HFFc6 (cell line): ENCODE measurements at places on chromosomes 11 and 22. TPM values are rescaled to one million over a fixed set of nuclear protein-coding genes. Genes with fewer than 3 reads are reported as not detected.

The ARHGAP32 gene
- 6.5 to 8.7 TPM (median 7.2 TPM) in 3 replicates for total RNA-seq

DNA sequence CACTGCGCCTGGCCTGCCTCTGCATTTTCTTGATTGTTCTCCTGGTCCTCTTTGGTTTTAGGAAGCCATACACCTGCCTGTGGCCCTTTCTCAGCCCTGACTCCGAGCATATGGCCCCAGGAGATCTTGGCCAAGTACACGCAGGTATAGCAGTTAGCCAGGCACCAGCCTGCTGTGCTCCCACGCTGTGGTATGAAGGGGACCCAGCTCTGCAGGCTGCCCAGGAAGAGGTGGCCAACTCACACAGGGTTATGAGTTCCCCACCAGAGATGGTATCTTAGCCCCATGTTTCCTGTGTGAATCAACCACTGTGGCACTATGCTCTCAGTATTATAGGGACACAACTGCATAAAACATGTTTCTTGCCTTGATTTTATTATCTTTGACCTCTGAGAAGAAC is 31.1 kb downstream of the SGSM3 start:
- H3K4me1 ChIP-seq, result peaks cover 20% of the 10 kb centered on the region
- H3K4me3 ChIP-seq, result no peak overlapping the region
- H3K27ac ChIP-seq, result peak overlapping the region; percentile 16; the same call in 1 of the 2 replicates
- DNase-seq, result no peak

- peaks cover 3% of the 10 kb centered on the region; the same call in 1 of the 2 replicates for H3K27me3 ChIP-seq
- H3K27ac ChIP-seq, result no peak overlapping the region
- peaks cover 5% of the 10 kb centered on the region; the same call in 1 of the 2 replicates for H3K36me3 ChIP-seq
- no peak for DNase-seq
Measured at GRCh38 chr11:133228471-133229329, 303.6 kb downstream of the OPCML start.

DNA sequence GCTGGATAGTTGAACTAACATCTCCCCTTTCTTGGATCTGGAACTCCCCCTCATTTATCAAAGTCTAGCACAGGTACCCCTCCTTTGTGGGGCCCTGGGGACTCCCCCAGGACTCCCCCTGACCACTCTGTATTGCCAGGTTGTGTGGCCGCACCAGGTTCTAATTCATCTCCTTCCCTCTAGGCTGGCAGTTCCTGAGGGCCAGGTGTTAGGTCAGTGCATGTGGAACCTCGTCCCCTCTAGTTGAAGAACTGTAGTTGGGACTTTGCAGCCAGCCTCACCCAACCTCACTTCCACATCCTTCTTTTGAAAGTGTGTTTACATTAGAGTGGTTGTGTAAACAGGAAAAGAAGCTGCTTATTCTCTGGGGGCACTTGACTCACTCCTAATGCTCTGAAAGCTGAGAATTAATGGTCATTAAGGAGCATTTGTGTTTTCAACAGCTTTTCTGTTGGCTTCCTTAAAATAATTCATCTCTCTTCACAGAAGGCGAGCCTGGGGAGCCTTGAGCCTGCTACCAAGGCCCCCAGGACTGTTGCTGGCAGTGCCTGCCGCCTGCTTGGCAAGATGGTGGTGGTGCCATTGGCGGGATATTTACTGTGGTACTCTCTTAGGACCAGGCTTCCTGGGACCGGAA is 11.8 kb downstream of the UPB1 start:
- peaks cover 15% of the 10 kb centered on the region for H3K27me3 ChIP-seq
- no peak overlapping the region for H3K4me3 ChIP-seq
- H3K36me3 ChIP-seq, result no peaks in the 10 kb centered on the region
- H3K27ac ChIP-seq, result no peak overlapping the region

DNA sequence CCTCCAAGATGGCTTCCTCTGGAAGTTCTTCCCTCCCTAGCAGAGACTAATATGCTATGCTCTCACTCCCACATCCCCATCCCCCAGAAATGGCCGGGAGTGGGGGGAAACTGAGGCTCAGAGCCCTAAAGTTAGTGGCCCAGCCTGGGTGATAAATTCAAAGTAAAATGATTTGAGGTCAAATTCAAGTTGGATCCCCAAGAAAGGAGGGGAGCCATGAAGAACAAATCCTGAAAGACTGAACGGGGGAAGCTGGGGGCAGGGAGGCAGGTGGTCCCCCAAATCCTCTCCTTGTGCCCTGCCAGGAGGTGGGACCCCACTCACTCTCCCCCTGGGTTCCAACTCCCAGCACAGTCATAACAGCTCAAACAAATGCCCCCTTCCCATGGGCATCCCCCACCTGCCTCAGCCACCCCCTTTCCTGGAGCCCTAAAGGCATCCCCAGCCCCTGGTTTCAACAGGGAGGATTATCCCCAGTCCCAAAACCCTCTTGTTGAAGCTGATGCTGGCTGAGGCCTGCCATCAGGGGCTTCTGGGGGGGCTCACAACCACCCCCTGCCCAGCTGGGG is 1.1 kb downstream of the CBX6 start:
- peaks cover 22% of the 10 kb centered on the region for H3K27me3 ChIP-seq
- no peaks in the 10 kb centered on the region; the same call in 1 of the 2 replicates for H3K36me3 ChIP-seq

- H3K27ac ChIP-seq, result no peak overlapping the region
- no peaks in the 10 kb centered on the region for H3K4me1 ChIP-seq
- no peaks in the 10 kb centered on the region for H3K36me3 ChIP-seq
- H3K27me3 ChIP-seq, result no peaks in the 10 kb centered on the region
Measured at GRCh38 chr11:90855531-90855930, 632.7 kb upstream of the CHORDC1 start.

DNA sequence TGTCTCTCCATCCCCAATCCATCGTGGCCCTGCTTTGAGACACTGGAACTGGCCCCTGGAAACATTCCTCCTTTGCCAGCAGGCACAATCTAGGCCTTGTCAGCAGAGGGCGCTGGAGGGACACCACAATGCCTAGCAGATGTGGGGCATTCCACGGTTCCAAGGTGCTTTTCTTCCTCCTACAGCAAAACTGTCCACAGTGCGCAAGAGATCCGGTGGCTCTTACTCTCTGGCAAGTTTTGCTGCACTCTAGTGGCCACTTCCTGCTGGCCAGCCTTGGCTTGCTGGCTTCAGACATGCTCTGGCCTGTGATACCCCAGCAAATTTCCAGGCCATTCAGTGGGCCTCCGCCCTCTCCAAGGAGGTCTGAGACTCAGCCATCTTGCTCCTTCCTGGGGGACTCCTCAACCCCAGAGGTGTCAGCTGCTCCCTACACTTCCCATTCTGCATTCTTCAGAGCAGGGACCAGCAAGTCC is 17.1 kb upstream of the RBM4B start:
- peaks cover 19% of the 10 kb centered on the region for H3K27me3 ChIP-seq
- H3K36me3 ChIP-seq, result peaks cover 4% of the 10 kb centered on the region
- no peaks in the 10 kb centered on the region for H3K4me1 ChIP-seq

The TMEM80 gene
- total RNA-seq, result 19.9 to 24.8 TPM (median 23.6 TPM) in 3 replicates

DNA sequence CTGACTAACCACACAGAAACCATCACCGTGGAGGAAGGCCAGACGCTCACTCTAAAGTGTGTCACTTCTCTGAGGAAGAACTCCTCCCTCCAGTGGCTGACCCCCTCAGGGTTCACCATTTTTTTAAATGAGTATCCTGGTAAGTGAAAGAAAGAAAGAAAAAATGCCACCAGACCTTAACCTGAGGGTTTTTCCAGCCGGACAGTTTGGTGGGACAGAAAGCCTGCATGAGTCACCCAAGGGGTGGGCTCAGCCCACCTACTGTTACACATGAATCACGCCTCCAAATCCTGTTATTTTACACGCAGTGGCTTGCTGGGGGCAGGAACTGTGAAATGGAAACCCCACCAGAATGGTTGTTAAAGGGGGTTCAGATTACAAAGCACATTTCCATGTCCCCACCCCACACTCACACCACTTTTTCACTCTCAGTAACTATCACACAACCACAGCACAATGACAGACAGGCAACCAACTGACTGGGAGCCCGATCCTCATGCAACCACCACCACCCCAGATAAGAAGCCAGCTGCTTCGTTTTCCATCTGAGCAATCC is 11.9 kb downstream of the CRTAM start:
- H3K4me3 ChIP-seq, result peak overlapping the region; percentile 18
- H3K27me3 ChIP-seq, result peaks cover 2% of the 10 kb centered on the region
- H3K4me1 ChIP-seq, result peaks cover 32% of the 10 kb centered on the region
- H3K36me3 ChIP-seq, result no peaks in the 10 kb centered on the region
- peak overlapping the region; percentile 66 for H3K27ac ChIP-seq

The ISX gene
- not detected in 3 replicates for total RNA-seq

GRCh38 chr11:83971063-83971462 is 684.9 kb upstream of the CCDC90B start:
- H3K27me3 ChIP-seq, result no peaks in the 10 kb centered on the region
- no peak overlapping the region for H3K4me3 ChIP-seq
- H3K36me3 ChIP-seq, result no peaks in the 10 kb centered on the region
- H3K27ac ChIP-seq, result no peak overlapping the region

The EIF3L gene
- total RNA-seq, result 316 to 351 TPM (median 343 TPM) in 3 replicates

DNA sequence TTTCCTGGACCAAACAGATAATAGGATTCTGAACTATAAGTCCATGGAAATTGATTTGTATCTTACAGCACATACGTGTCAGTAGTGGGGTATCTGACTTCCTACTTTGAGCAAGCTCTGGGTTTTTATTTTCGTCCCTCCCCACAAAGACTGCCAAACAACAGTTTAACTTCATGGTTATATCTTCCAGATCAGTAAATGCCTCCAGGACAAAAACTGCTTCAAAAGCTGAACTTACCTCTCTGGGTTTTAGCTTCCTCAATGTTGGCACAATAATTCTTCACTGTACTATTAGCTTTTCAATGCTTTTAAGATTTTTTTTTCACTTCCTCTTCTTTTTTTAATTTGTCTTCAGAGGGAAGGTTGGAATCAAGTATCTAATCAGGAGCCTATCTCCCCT is 4.2 kb upstream of the DPF2 start:
- H3K27ac ChIP-seq, result peak overlapping the region; percentile 77
- H3K36me3 ChIP-seq, result peaks cover 5% of the 10 kb centered on the region; the same call in 1 of the 2 replicates
- no peak for DNase-seq
- H3K4me3 ChIP-seq, result peak overlapping the region; percentile 60

The GAS2 gene
- 0.36 to 0.64 TPM (median 0.46 TPM) in 3 replicates for total RNA-seq

- no peaks in the 10 kb centered on the region for H3K36me3 ChIP-seq
- no peak overlapping the region for H3K4me3 ChIP-seq
- H3K4me1 ChIP-seq, result no peaks in the 10 kb centered on the region
- H3K27me3 ChIP-seq, result no peaks in the 10 kb centered on the region; the same call in 1 of the 2 replicates
Measured at GRCh38 chr22:46366801-46367706, 31.5 kb downstream of the TRMU start.

GRCh38 chr11:12765428-12765827 is 91.2 kb downstream of the TEAD1 start:
- DNase-seq, result no peak
- no peak overlapping the region; the same call in 1 of the 2 replicates for H3K27ac ChIP-seq
- H3K36me3 ChIP-seq, result peaks cover 40% of the 10 kb centered on the region

GRCh38 chr11:129935723-129936122 is 40.3 kb upstream of the NFRKB start:
- H3K27ac ChIP-seq, result no peak overlapping the region
- no peaks in the 10 kb centered on the region for H3K27me3 ChIP-seq
- no peak overlapping the region for H3K4me3 ChIP-seq
- no peak for DNase-seq
- no peaks in the 10 kb centered on the region; the same call in 1 of the 2 replicates for H3K4me1 ChIP-seq

The CLDN5 gene
- total RNA-seq, result 0.21 TPM in 1 of 3 replicates, not detected in the others

GRCh38 chr11:8705146-8705545 is 22.6 kb downstream of the RPL27A start:
- H3K27ac ChIP-seq, result no peak overlapping the region
- peaks cover 4% of the 10 kb centered on the region for H3K27me3 ChIP-seq
- DNase-seq, result no peak
- peaks cover 34% of the 10 kb centered on the region for H3K36me3 ChIP-seq
- no peak overlapping the region for H3K4me3 ChIP-seq

The KMT5B gene
- 19.0 to 22.0 TPM (median 21.0 TPM) in 3 replicates for total RNA-seq

The MIOX gene
- total RNA-seq, result not detected in 3 replicates

- H3K27me3 ChIP-seq, result peaks cover 5% of the 10 kb centered on the region
- H3K36me3 ChIP-seq, result no peaks in the 10 kb centered on the region
- no peak for DNase-seq
- no peaks in the 10 kb centered on the region for H3K4me1 ChIP-seq
- no peak overlapping the region for H3K27ac ChIP-seq
Measured at GRCh38 chr11:121008551-121008950, 15.4 kb upstream of the TBCEL start.

DNA sequence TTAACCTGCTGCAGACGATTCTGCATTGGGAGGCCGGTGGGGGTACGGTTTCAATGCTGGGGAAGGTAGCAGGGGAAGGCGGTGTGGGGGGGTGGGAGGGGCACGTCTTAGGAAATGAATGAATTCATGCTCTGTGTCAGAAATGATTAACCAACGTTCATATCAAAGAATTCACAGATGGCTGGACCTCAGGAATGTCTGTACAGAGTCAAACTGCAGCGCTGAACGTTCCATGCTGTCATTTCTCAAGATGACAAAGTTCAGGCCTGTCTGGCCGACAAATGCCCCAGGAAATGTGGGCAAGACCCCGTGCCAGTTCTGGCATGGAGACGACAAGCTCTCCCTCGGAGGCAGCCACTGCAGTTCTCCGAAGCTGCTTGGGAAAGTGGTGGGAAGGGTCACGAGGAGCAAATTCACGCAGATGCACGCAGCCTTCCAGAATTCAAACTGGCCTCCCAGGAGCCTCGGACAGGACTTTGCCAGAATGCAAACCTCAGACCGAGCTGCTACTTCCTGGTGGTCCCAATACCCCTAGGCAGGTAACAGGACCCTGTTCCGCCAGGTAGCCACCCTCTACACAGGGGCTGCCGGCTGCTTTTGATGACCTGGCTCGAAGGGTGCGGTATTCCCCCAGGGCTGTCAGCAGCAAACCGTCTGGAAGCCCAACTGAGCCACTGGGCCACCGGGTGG is 81.5 kb downstream of the TRMU start:
- no peak overlapping the region for H3K4me3 ChIP-seq
- no peak overlapping the region for H3K27ac ChIP-seq
- no peaks in the 10 kb centered on the region for H3K36me3 ChIP-seq
- no peak for DNase-seq

The DNAJB13 gene
- 0.11 and 0.23 TPM in 2 replicates for total RNA-seq

The TBX10 gene
- total RNA-seq, result not detected in 3 replicates

- H3K4me3 ChIP-seq, result no peak overlapping the region
- H3K27me3 ChIP-seq, result peaks cover 13% of the 10 kb centered on the region
Measured at GRCh38 chr11:73216465-73216864, 1.6 kb upstream of the P2RY2 start.

- peak overlapping the region; percentile 91 for H3K27ac ChIP-seq
- 0 out of 2 replicates have a peak, but pooled peaks cover 2% of the 10 kb centered on the region for H3K27me3 ChIP-seq
- peak; percentile 60 for DNase-seq
- peaks cover 36% of the 10 kb centered on the region for H3K36me3 ChIP-seq
- peak overlapping the region; percentile 96 for H3K4me3 ChIP-seq
Measured at GRCh38 chr11:46279126-46280099, 2.0 kb downstream of the CREB3L1 start.

The DEUP1 gene
- not detected in 3 replicates for total RNA-seq
